ENCODE measurements at places on chromosomes 4 and X.

- H3K27me3 ChIP-seq: no peaks in the 10 kb centered on the region
- H3K27ac ChIP-seq: peak overlapping the region; percentile 53
- peaks cover 6% of the 10 kb centered on the region for H3K4me1 ChIP-seq
- peak overlapping the region; percentile 49 for H3K4me3 ChIP-seq
Measured at GRCh38 chr4:158170691-158171561, 1.9 kb downstream of the GASK1B start.

DNA sequence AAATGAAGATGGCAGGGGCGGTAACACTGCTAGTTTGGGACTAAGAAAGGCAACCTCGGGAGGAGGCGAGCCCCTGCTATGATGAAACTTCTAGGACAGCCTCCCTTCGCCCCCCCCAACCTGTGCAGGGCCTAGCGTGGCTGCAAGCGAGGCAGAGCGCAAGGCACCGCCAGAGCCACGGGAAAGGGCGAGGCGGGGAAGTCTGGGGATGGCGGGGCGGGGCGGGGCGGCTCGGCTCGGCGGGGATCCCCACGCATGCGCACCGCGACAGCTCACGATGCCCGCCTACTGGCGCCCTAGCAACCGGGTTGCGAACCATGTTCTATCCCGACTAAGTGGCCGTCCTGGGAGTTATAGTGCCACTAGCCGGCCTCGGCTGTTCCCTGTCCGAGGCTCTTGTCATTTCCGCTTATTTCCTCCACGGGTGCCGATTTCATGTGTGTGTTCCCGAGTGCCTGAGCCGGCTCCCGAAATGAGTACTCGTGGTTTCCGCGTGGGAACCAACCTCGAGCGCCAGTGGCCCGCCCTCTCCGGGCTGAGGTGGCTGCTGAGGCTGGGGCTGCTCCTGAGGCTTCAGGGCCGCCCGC is 28.7 kb upstream of the RBMX start:
- DNase-seq: peak; percentile 80
- no peaks in the 10 kb centered on the region for H3K27me3 ChIP-seq
- H3K4me3 ChIP-seq: peak overlapping the region; percentile 65
- peak overlapping the region; percentile 88 for H3K27ac ChIP-seq
- H3K36me3 ChIP-seq: no peaks in the 10 kb centered on the region
- no peaks in the 10 kb centered on the region for H3K4me1 ChIP-seq

DNA sequence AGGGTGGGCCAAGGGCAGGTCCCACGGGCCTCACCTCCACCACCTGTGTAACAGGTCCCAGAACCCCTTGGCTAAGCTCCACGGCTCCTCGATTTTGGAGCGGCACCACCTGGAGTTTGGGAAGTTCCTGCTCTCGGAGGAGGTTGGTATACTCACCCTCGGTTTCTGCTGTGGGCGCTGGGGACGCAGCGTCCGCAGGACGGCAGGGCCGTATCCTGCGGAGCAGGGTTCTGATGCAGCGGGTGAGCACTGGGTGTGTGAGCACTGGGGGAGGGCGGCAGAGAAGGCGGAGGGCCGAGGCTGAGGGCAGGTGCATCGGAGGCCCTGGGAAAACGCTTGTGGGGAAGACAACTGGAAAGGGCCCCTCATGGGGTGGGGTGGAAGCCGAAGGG is 11.0 kb downstream of the ATP5ME start:
- DNase-seq: no peak
- H3K4me3 ChIP-seq: no peak overlapping the region
- no peaks in the 10 kb centered on the region for H3K4me1 ChIP-seq

DNA sequence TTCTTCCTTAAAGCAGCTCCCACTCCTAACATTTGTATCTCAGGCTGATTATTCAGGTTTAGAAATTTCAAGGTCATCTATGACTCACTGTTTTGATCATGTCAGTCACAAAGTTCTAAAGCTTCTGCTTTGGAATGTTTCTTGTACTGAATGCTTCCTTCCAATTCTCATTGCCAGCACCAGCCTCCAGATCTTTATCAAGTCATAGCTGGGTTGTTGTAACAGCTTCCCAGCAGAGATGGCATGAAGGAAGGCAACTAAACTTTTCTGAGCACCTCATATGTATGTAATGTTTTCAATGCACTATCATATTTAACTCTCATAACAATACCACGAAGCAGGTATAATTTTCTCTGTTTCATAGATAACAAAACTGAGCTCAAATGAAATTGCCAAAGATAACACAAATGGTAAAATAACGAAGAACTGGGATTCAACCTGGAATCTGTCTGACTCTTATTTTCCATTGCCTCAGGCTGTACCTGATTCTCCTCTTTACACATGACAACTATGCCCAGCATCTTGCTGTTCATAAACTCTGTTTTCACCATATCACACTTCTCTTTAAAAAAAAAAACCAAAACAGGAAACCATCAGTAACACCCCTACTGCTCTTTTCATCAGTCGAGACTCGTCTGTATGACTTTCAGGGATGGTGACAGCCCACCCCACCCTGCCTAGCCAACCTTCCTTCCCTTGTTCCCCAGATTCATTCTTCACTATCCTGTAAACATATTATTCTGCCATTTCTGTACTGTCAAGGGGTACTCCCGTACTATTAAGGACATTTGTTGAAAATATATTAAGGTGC is 13.4 kb downstream of the TRPC3 start:
- H3K27ac ChIP-seq: no peak overlapping the region
- DNase-seq: no peak
- no peaks in the 10 kb centered on the region for H3K36me3 ChIP-seq
- H3K27me3 ChIP-seq: no peaks in the 10 kb centered on the region
- peaks cover 7% of the 10 kb centered on the region for H3K4me1 ChIP-seq
- no peak overlapping the region for H3K4me3 ChIP-seq

DNA sequence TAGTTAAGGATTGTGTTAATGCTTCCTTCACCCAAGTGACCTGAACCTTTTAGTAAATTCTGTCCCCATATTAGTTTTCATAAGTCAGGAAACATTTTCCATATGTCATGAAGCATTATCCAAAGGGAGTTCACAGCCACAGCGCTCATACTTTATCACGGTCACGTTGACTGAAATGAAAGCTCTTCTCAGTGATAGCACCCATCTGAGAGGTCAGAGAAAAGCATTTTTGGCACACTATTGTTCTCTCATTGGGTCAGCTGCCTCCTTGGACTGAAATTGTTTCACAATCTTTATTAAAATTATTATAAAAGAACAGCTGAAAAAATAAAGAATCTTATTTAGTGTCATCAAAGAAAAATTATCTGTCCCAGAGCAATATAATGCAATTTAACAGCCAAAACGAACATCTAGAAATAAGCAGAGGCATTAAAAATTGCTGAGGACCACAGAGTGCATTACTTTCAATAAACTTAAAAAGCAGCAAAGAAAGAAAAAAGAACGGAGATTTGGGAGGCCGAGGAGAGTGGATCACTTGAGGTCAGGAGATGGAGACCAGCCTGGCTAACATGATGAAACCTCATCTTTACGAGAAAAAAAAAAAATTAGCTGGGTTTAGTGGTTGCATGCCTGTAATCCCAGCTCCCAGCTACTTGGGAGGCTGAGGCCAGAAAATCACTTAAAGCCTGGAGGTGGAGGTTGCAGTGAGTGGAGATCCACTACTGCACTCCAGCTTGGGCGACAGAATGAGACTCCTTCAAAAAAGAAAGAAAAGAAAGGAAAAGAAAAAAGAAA is 680.8 kb upstream of the FAM241A start:
- no peak overlapping the region for H3K4me3 ChIP-seq
- no peaks in the 10 kb centered on the region for H3K36me3 ChIP-seq
- no peak for DNase-seq

- DNase-seq: peak; percentile 76
- H3K27me3 ChIP-seq: no peaks in the 10 kb centered on the region
- H3K27ac ChIP-seq: no peak within 1 kb of the TSS
- peak within 1 kb of the TSS; percentile 88 for H3K4me3 ChIP-seq
- H3K36me3 ChIP-seq: no peaks in the 10 kb centered on the region
Measured at GRCh38 chr4:146521541-146522097, at the start of gene SLC10A7. SLC10A7 (minus strand) TSS chr4:146521940; CDS start chr4:146521717, 223 bp downstream.

- no peak overlapping the region for H3K27ac ChIP-seq
- no peaks in the 10 kb centered on the region for H3K36me3 ChIP-seq
- no peaks in the 10 kb centered on the region for H3K4me1 ChIP-seq
- DNase-seq: no peak
- no peak overlapping the region for H3K4me3 ChIP-seq
- H3K27me3 ChIP-seq: no peaks in the 10 kb centered on the region
Measured at GRCh38 chrX:83509254-83509801, 1.2 kb downstream of the POU3F4 start.

GRCh38 chrX:13235930-13236329 is 83.9 kb downstream of the ATXN3L start:
- H3K27me3 ChIP-seq: no peaks in the 10 kb centered on the region
- H3K27ac ChIP-seq: no peak overlapping the region
- H3K36me3 ChIP-seq: no peaks in the 10 kb centered on the region
- no peak overlapping the region for H3K4me3 ChIP-seq

DNA sequence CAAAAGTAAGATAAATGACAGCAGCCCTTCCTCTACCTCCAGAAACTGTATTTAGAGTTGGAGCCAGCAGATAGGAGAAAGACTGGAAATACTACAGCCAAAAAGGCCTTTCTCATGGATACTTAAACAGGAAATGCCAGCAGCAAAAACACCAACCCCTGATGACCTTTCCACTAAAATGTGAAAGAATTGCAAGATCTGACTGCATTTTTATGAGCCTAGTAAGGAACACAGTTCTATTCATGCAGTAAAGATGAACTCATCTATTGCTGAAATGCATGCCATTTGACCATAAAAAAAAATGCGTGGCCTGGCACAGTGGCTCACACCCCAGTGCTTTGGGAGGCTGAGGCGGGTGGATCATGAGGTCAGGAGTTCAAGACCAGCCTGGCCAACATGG is 19.9 kb downstream of the ABCG2 start:
- H3K4me1 ChIP-seq: peaks cover 38% of the 10 kb centered on the region
- H3K36me3 ChIP-seq: no peaks in the 10 kb centered on the region
- DNase-seq: no peak
- no peaks in the 10 kb centered on the region for H3K27me3 ChIP-seq

- H3K36me3 ChIP-seq: no peaks in the 10 kb centered on the region
- DNase-seq: no peak
- no peaks in the 10 kb centered on the region for H3K27me3 ChIP-seq
- no peaks in the 10 kb centered on the region for H3K4me1 ChIP-seq
- no peak overlapping the region for H3K4me3 ChIP-seq
Measured at GRCh38 chr4:84547211-84547610, 35.7 kb upstream of the CDS1 start.

- no peak overlapping the region for H3K4me3 ChIP-seq
- H3K27ac ChIP-seq: no peak overlapping the region
- DNase-seq: no peak
Measured at GRCh38 chrX:87583679-87584078, 66.1 kb downstream of the KLHL4 start.

All from Caco-2 (cell line).